ENCODE measurements at places on chromosomes 5 and 9. TPM values are rescaled to one million over a fixed set of nuclear protein-coding genes. Genes with fewer than 3 reads are reported as not detected.

The ANKDD1B gene
- total RNA-seq = not detected

The CBY3 gene
- total RNA-seq = 0.18 TPM

The ADAMTS19 gene
- total RNA-seq = 0.28 TPM

The C5orf58 gene
- not detected for total RNA-seq

The CANX gene
- 552 TPM for total RNA-seq

The STPG3 gene
- total RNA-seq = not detected

The ADAMTS2 gene
- total RNA-seq = 18.3 TPM

DNA sequence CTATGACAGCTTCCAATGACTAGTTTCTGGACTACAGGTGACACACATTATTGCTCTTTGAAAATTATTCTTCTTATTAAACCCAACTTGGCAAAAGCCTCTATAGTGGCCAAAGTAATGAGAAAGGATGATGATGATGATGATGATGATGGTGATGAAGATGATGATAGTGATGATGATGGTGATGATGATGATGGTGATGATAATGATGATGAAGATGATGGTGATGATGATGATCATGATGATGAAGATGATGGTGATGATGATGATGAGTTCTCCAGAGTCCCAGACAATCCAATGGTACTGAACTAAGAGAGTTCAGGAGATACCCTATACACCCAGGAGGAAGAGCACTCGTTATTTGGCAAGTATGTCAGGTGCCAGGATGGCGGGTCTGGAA is 739.4 kb downstream of the IRX1 start:
- no peaks in the 10 kb centered on the region for H3K4me1 ChIP-seq
- DNase-seq = no peak

DNA sequence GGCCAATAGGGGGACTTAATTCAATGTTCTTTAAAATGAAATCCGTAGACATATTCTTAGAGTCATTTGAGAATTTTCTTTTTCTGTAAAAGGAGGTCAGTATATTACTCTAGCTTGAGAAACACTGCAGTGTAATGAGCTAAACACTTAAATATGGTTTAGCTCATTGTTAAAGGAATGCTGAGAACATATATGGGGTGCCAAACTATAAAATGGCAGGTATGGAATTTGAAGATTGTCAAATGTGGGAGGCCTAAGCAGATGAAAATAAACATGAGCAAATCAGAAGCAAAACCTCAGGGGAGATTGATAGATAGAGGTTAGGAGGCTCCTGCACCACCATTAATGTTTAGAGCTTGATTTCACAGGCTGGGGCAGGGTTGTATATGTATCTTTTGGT is 57.9 kb downstream of the STX17 start:
- H3K27ac ChIP-seq = no peak overlapping the region
- peaks cover 11% of the 10 kb centered on the region for H3K36me3 ChIP-seq
- peak; percentile 47 for DNase-seq
- H3K27me3 ChIP-seq = no peaks in the 10 kb centered on the region
- no peak overlapping the region for H3K4me3 ChIP-seq
- H3K4me1 ChIP-seq = no peaks in the 10 kb centered on the region

DNA sequence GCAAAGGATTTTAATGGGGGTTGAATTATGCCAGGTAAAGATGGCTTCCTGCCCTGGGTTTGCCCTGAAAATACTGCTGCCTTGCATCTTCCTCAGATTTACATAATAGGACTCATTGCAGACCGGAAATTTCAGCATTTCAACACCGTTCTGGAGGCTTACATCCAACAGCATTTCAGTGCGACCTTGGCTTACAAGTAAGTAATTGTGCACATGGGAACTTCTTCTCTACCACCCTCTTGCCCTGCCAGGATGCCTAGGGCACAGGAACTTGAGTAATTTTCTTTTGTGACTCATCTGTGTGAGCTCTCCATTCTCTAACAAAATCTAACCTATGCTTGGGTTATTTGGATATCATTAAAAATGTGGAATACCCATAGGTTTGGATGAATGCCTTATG is 80.2 kb downstream of the DOCK2 start:
- peaks cover 10% of the 10 kb centered on the region for H3K4me1 ChIP-seq
- DNase-seq = peak; percentile 30
- no peaks in the 10 kb centered on the region for H3K27me3 ChIP-seq
- H3K36me3 ChIP-seq = no peaks in the 10 kb centered on the region

GRCh38 chr5:144328494-144328893 is 157.8 kb downstream of the KCTD16 start:
- no peaks in the 10 kb centered on the region for H3K27me3 ChIP-seq
- no peaks in the 10 kb centered on the region for H3K4me1 ChIP-seq
- H3K27ac ChIP-seq = no peak overlapping the region
- no peaks in the 10 kb centered on the region for H3K36me3 ChIP-seq

DNA sequence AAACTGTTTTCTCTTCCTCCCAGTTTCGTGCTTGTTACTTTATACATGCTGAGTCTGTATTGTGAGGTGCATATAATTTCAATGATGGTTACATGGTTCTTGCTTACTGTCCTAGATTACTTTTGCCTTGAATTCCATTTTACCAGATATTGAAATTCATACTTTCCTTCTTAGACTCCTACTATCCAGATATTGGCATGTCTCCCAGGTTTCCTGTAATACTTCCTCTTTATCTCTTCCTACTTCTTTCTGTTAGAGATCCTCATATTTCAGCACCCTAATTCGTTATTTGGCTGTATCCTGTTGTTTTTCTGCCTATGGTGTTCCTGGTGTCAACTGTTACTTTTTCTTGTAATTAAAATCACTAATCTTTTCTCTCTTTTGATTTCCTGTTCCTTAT is 522.1 kb downstream of the CCDC171 start:
- no peaks in the 10 kb centered on the region for H3K27me3 ChIP-seq
- DNase-seq = peak; percentile 71
- no peak overlapping the region for H3K4me3 ChIP-seq
- peaks cover 3% of the 10 kb centered on the region for H3K4me1 ChIP-seq

DNA sequence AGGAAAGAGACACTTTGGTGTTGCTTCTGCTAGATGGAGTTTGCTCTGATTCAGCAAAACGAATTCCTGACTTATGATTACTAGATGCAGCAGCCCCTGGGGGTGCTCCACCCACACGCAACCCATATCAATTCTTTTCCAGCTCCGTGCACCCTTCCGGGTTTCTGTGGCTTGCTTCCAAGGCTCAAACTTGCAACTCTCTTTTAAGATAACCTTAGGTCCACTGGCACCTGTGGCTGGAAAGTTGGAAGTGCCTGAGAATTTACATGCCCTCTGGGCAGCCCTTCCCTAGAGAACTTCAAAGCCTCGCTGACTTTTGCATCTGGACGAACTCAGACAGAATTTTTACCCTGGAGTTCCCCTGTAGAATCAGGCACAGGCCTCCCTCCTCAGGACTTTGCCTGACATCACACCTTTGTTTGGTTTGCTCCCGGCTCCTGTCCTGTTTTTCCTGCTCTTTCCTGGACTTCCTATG is 224.9 kb downstream of the SNX18 start:
- peak overlapping the region; percentile 99 for H3K27ac ChIP-seq
- peaks cover 36% of the 10 kb centered on the region for H3K4me1 ChIP-seq
- no peak overlapping the region for H3K4me3 ChIP-seq
- DNase-seq = peak; percentile 80
- H3K36me3 ChIP-seq = no peaks in the 10 kb centered on the region
- no peaks in the 10 kb centered on the region for H3K27me3 ChIP-seq

DNA sequence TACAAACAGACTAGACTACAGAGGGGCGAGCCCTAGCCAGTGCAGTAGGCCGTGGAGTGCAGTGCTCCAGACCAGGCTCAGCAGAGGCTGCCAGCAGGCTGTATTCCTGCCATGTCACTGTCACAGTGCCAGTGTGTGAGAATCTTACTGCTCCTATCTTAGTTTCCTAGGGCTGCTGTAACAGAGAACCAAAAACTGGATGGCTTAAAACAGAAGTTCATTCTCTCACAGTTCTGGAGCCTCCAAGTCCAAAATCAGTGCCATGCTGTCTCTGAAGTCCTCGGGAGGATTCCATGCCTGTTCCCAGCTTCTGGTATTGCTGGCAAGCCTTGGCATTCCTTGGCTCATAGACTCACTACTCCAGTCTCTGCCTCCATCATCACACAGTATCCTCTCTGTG is 75.0 kb upstream of the SAP30L start:
- H3K36me3 ChIP-seq = no peaks in the 10 kb centered on the region
- peaks cover 33% of the 10 kb centered on the region for H3K4me1 ChIP-seq

DNA sequence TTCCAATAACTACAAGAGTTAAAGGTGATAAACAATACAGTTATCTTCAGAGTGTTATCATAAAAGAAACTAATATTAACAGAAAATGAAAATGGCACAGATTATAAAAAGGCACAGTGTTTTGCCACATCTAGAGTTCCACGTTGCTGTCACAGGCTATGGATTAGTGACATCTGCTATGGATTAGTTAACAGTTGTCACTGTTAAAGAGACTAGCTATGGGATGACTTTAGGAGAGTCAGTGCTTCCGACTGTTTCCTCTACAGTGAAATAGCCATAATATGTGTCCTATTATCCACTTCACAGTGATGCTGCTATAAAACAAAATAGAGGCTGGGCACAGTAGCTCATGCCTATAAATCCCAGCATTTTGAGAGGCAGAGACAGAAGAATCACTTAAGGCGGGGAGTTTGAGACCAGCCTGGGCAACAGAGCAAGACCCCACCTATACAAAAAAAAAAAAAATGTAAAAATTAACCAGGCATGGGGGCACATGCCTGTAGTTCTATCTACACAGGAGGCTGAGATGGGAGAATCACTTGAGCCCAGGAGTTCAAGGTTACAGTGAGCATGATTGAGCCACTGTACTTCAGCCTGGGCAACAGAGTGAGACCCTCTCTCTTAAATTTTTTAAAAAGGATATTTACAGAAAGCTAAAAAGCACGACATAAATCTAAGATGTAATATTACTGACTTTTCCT is 19.7 kb downstream of the MAPKAP1 start:
- no peak overlapping the region for H3K4me3 ChIP-seq
- H3K27me3 ChIP-seq = no peaks in the 10 kb centered on the region
- 0 out of 2 replicates have a peak, but pooled peaks cover 1% of the 10 kb centered on the region for H3K4me1 ChIP-seq
- DNase-seq = no peak
- no peak overlapping the region for H3K27ac ChIP-seq
- no peaks in the 10 kb centered on the region for H3K36me3 ChIP-seq

DNA sequence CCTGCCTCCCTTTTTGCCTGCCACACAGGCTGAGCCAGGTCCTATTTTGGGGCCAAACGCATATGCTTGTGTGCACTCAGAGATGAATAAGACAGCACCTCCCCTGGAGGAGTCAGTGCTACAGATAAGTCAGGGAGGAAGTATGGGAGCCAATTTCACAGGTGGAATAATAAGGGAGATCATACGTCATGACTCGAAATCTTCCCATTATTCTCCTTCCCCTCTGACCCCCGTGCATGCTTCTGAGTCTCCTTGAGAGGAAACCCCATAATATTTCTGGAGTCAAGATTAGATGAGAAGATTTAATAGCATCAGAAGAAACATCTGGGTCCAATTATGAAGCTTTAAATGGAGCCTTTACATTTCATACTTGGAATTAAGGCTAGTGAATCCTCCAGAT is 15.1 kb upstream of the ZCCHC7 start:
- no peaks in the 10 kb centered on the region for H3K27me3 ChIP-seq

GRCh38 chr5:53969176-53969730 is 341.1 kb downstream of the ARL15 start:
- no peak for DNase-seq
- no peaks in the 10 kb centered on the region for H3K27me3 ChIP-seq

GRCh38 chr5:63960646-63961045 is 1.6 kb downstream of the HTR1A start:
- H3K4me1 ChIP-seq = no peaks in the 10 kb centered on the region
- no peaks in the 10 kb centered on the region for H3K27me3 ChIP-seq
- no peak for DNase-seq
- no peaks in the 10 kb centered on the region for H3K36me3 ChIP-seq
- no peak overlapping the region for H3K27ac ChIP-seq

DNA sequence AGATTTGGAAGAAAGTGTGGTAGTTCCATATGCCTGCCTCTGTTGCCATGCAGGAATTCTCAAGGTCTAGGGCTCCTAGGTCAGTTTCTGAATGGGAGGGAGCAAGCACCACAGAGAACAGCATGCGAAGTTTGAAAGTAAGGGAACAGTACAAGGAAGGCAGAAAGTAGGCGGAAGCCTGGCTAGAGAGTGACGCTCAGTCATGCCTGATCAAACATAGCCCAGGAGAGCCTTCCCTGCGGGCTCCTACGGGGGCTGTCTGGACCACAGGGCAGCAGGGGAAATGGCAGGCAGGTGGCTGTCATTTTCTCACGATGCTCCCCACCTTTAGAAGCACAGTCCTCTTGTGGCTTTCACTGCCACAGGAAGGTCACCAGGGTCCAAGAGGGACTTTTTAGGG is 12.8 kb upstream of the STC2 start:
- no peak for DNase-seq
- H3K36me3 ChIP-seq = no peaks in the 10 kb centered on the region
- peaks cover 3% of the 10 kb centered on the region for H3K4me1 ChIP-seq
- H3K4me3 ChIP-seq = no peak overlapping the region
- no peaks in the 10 kb centered on the region for H3K27me3 ChIP-seq
- no peak overlapping the region for H3K27ac ChIP-seq

GRCh38 chr5:109161914-109162683 is 247.7 kb downstream of the PJA2 start:
- H3K4me1 ChIP-seq = no peaks in the 10 kb centered on the region
- H3K27ac ChIP-seq = no peak overlapping the region
- DNase-seq = peak; percentile 71
- H3K36me3 ChIP-seq = no peaks in the 10 kb centered on the region

DNA sequence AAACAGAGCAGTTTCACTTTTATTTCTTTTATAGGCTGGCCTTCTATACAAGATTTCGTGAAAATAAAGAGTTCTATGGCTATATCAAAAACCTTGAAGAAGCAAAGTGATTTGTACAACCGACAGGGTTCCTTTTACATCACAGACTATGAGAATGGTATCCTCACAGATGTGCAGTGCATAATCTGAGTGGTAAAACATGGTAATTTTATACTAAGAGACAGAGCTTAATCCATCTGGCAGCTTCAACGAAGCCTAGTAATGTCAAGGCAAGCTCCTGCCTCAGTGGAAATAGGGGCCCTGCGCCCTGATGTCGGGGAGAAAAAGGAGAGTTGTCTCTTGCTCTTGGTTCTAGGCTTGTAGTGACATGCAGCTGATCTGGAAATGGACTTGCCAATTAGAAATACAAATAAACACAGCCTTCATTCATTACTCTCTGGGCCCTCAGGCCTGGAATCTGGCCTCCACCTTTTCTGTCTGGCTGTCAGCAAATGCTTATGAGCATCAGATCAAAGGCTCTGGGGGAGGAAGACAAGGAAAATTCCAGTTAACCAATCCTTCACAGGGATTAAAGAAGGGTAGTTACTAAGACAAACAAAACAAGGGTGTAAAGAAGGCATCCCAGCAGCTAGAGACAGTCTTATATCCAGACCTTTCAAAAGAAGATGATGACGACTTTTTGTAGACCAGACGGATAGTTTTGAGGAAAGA is 33.6 kb upstream of the TRIM32 start:
- no peak overlapping the region for H3K4me3 ChIP-seq
- DNase-seq = no peak
- peaks cover 6% of the 10 kb centered on the region for H3K4me1 ChIP-seq
- no peaks in the 10 kb centered on the region for H3K27me3 ChIP-seq

GRCh38 chr5:168916266-168916665 is 337.1 kb upstream of the PANK3 start:
- H3K27me3 ChIP-seq = no peaks in the 10 kb centered on the region
- no peak overlapping the region for H3K27ac ChIP-seq
- H3K4me1 ChIP-seq = no peaks in the 10 kb centered on the region
- no peaks in the 10 kb centered on the region for H3K36me3 ChIP-seq

- no peak for DNase-seq
- no peaks in the 10 kb centered on the region for H3K36me3 ChIP-seq
- H3K4me1 ChIP-seq = peaks cover 3% of the 10 kb centered on the region
- no peak overlapping the region for H3K4me3 ChIP-seq
Measured at GRCh38 chr5:109681763-109682162, 8.0 kb upstream of the MAN2A1 start.
